ENCODE measurements at places on chromosomes 13 and 19. TPM values are rescaled to one million over a fixed set of nuclear protein-coding genes. Genes with fewer than 3 reads are reported as not detected.

GRCh38 chr13:77114271-77114670, 87.3 kb upstream of the FBXL3 start:
- no peak overlapping the region for H3K27ac ChIP-seq
- DNase-seq, result no peak
- H3K36me3 ChIP-seq, result no peaks in the 10 kb centered on the region
- H3K4me3 ChIP-seq, result no peak overlapping the region
- peaks cover 10% of the 10 kb centered on the region for H3K4me1 ChIP-seq
- H3K27me3 ChIP-seq, result no peaks in the 10 kb centered on the region

DNA sequence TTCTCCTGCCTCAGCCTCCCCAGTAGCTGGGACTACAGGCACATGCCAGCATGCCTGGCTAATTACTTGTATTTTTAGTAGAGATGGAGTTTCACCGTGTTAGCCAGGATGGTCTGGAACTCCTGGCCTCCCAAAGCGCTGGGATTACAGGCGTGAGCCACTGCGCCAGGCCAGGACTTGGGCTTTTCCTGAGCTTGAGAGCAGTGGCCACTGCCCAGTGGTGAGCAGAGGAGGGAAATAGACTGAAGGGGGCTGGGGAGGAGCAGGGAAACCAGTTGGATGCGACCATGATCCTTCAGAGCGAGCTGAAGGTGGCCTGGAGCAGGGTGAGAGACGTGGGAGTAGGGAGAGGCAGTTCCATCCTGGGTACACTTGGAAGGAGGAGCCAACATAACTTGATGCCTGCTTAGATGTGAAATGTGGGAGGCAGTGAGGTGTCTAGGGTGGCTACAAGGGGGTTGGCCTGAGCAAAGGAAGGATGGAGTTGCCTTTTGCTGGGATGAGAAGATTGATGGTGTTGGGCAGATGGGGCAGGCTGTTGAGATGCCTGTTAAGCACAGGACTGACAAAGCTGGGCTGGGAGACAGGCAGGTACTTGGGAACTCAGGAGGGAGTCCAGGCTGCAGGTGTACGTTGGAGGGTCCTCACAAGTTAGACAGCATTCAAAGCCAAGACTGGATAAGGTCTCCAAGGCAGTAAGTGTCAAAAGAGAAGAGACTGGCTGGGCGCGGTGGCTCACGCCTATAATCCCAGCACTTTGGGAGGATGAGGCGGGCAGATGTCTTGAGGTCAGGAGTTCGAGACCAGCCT, 31.8 kb downstream of the KCTD15 start:
- H3K27ac ChIP-seq, result no peak overlapping the region
- H3K4me3 ChIP-seq, result no peak overlapping the region
- DNase-seq, result no peak
- H3K27me3 ChIP-seq, result no peaks in the 10 kb centered on the region
- H3K4me1 ChIP-seq, result no peaks in the 10 kb centered on the region

- H3K27me3 ChIP-seq, result no peaks in the 10 kb centered on the region
- no peak overlapping the region for H3K27ac ChIP-seq
- DNase-seq, result no peak
- peaks cover 9% of the 10 kb centered on the region for H3K36me3 ChIP-seq
These were observed 56.8 kb upstream of the GPR183 start for GRCh38 chr13:99363949-99364348.

- H3K4me3 ChIP-seq, result no peak overlapping the region
- H3K4me1 ChIP-seq, result peaks cover 2% of the 10 kb centered on the region
- no peaks in the 10 kb centered on the region for H3K36me3 ChIP-seq
- no peak overlapping the region for H3K27ac ChIP-seq
These were observed 27.1 kb downstream of the ACTN4 start for GRCh38 chr19:38674388-38675171.

- no peak overlapping the region for H3K27ac ChIP-seq
- H3K27me3 ChIP-seq, result no peaks in the 10 kb centered on the region
- no peak overlapping the region for H3K4me3 ChIP-seq
These were observed 35.5 kb downstream of the TMED1 start for GRCh38 chr19:10800488-10800887.

- H3K27me3 ChIP-seq, result no peaks in the 10 kb centered on the region
- H3K27ac ChIP-seq, result no peak overlapping the region
- H3K4me1 ChIP-seq, result peaks cover 5% of the 10 kb centered on the region
- no peak overlapping the region for H3K4me3 ChIP-seq
These were observed 183.3 kb downstream of the KCNRG start for GRCh38 chr13:50198508-50198907.

The PRR36 gene
- total RNA-seq, result 0.07 TPM

DNA sequence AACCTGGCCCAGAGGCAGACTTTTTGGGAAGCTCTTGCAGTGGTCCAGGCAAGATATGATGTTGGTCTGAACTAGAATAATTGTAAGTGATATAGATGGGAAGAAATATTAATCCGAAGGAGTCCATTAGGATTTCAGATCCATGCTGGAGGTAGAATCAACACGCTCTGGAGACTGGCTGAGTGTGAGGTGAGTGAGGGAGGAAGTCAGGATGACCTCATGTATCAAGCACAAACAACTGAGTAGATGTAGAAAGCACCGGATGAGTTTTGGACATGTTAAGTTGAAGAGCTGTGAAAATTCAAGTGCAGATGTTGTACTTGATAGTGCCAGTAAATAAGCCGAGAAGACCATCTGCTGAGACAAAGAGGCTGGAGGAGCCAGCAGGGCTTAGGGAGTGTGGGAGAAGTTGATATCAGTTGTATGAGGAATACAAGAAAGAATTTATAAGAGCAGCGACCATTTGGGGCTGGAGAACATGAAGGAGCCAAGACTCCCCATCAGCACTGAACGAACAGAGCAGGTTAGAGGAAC, 5.3 kb upstream of the CNMD start:
- H3K4me3 ChIP-seq, result no peak overlapping the region
- no peaks in the 10 kb centered on the region for H3K36me3 ChIP-seq

GRCh38 chr19:52070496-52070895, 21.9 kb upstream of the ZNF432 start:
- H3K4me1 ChIP-seq, result no peaks in the 10 kb centered on the region
- no peaks in the 10 kb centered on the region for H3K27me3 ChIP-seq
- H3K36me3 ChIP-seq, result peaks cover 47% of the 10 kb centered on the region
- no peak overlapping the region for H3K27ac ChIP-seq

The NLRP7 gene
- total RNA-seq, result not detected

- H3K27ac ChIP-seq, result no peak overlapping the region
- DNase-seq, result no peak
- peaks cover 6% of the 10 kb centered on the region for H3K27me3 ChIP-seq
- H3K36me3 ChIP-seq, result no peaks in the 10 kb centered on the region
These were observed 25.1 kb downstream of the RFX1 start for GRCh38 chr19:13981021-13981420.

The ADGRE3 gene
- total RNA-seq, result not detected

- no peaks in the 10 kb centered on the region for H3K4me1 ChIP-seq
- no peak for DNase-seq
- H3K36me3 ChIP-seq, result no peaks in the 10 kb centered on the region
These were observed 108.2 kb downstream of the EDNRB start for GRCh38 chr13:77810430-77810829.

- H3K27ac ChIP-seq, result no peak overlapping the region
- H3K4me3 ChIP-seq, result no peak overlapping the region
- H3K27me3 ChIP-seq, result peaks cover 19% of the 10 kb centered on the region
- peak; percentile 72 for DNase-seq
These were observed 5.2 kb upstream of the REXO1 start for GRCh38 chr19:1853295-1854038.

The LILRB5 gene
- total RNA-seq, result not detected

The XAB2 gene
- total RNA-seq, result 51.4 TPM

- peaks cover 7% of the 10 kb centered on the region for H3K4me1 ChIP-seq
- no peaks in the 10 kb centered on the region for H3K36me3 ChIP-seq
- no peak for DNase-seq
- no peak overlapping the region for H3K4me3 ChIP-seq
These were observed 314.2 kb downstream of the DLEU7 start for GRCh38 chr13:50529154-50529882.

- DNase-seq, result peak; percentile 44
- H3K36me3 ChIP-seq, result no peaks in the 10 kb centered on the region
- H3K27me3 ChIP-seq, result no peaks in the 10 kb centered on the region
These were observed 251.3 kb upstream of the ATXN8OS start for GRCh38 chr13:69856331-69856730.

- no peak for DNase-seq
- peaks cover 23% of the 10 kb centered on the region for H3K4me1 ChIP-seq
- no peak overlapping the region for H3K27ac ChIP-seq
- no peaks in the 10 kb centered on the region for H3K36me3 ChIP-seq
These were observed 196.9 kb downstream of the KATNAL1 start for GRCh38 chr13:30110301-30111070.

DNA sequence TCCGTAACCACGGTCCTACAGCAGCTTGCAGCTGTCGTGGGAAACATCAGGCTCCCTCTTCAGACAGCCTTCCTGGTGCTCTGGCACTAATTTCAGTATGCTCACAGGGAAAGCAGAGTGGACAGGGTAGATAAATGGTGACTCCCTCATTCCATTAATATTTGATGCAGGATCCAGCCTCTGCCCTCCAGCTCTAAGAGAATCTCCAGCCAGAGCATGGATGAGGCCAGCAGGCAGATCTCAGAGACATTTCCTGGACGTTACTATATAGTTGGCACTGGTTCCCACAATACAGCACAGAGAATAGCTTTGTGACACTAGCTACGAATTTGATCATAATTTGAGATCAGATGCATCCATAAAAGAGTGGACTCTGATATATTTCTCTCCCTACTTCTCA, 341.4 kb downstream of the LIG4 start:
- H3K27ac ChIP-seq, result no peak overlapping the region
- no peak overlapping the region for H3K4me3 ChIP-seq
- H3K4me1 ChIP-seq, result peaks cover 3% of the 10 kb centered on the region

DNA sequence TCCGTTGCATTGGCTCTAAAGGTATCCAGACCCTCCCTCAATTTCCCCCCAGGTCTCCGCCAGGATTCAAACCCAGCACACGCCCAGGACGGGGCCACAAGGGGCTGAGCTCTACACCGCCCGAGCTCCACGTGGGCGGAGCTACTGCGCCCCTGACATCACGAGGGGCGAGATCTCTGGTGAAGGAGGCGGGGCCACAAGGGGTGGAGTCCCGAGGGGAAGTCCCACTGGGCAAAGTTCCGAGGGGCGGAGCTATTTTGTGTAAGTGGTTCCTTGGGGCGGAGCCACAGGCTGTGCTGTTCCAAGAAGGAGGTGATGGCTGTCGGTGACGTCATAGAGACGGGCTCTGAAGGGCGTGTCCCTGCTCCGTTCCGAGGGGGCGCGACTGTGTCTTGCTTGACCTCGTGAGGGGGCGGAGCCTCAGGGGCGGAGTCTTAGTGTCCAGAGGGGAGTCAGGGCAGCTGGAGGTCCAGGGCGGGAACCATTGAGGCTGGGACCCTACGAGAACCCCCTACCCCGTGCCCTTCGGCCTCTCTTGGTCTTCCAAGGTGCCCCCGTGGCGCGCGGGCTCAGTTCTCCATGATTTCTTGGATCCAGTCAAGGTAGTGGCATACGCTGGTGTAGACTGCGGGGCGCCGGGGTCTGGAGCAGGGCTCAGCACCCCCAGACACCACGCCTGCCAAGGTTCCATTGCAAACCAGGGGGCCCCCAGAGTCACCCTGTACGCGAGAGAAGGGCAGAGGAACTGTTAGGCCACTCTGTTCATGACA, 1.3 kb upstream of the KLK8 start:
- H3K36me3 ChIP-seq, result no peaks in the 10 kb centered on the region
- H3K27ac ChIP-seq, result no peak overlapping the region
- H3K4me3 ChIP-seq, result no peak overlapping the region
- peaks cover 33% of the 10 kb centered on the region for H3K27me3 ChIP-seq

The PRTN3 gene
- total RNA-seq, result not detected

The OR10H1 gene
- not detected for total RNA-seq

DNA sequence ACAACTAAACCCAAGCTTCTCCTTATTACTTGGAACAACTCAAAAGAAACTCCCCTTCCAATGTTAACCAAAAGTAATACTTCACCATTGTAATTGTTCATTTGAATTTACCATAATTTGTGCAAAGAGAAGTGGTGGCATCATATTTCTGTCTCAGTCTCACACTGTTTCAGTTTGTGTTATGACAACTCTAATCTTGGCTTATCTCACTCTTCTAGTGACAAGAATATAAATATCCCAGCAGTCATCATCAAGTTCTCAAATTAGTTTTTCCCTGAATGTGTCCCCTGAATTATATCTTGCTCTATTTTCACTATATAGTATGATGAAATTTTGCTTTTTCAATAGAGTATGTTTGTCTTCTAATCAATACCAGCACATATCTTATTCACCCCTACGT, 681.4 kb upstream of the PRR20A start:
- no peaks in the 10 kb centered on the region for H3K27me3 ChIP-seq
- no peaks in the 10 kb centered on the region for H3K4me1 ChIP-seq
- H3K4me3 ChIP-seq, result no peak overlapping the region
- H3K27ac ChIP-seq, result no peak overlapping the region

DNA sequence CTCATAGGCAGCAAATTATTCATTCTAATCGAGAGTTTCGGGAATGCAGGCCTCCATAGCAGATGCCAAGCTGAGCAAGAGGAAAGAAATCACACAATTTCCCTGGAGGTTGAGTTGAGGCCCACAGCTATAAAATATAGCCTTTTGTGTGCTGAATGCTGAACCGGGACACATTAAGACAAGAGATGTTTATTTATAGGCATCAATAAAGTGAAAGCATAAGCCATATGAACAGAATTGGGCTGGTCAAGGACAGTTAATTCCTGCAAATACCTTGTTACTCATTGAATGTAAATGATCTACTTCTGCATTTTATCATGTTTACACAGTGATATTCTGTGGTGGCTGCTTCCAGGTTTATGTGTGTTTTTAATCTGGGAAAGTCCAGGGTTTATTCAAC, 461.7 kb downstream of the KLF12 start:
- H3K4me1 ChIP-seq, result no peaks in the 10 kb centered on the region
- H3K27ac ChIP-seq, result no peak overlapping the region
- H3K4me3 ChIP-seq, result no peak overlapping the region
- no peaks in the 10 kb centered on the region for H3K36me3 ChIP-seq
- H3K27me3 ChIP-seq, result no peaks in the 10 kb centered on the region

GRCh38 chr19:47419030-47419783, at the start of gene MEIS3:
Gene MEIS3 (minus strand): TSS chr19:47419527. CDS start chr19:47419081, 446 bp downstream.
- peak; percentile 74 for DNase-seq
- peaks cover 64% of the 10 kb centered on the region for H3K27me3 ChIP-seq
- H3K36me3 ChIP-seq, result no peaks in the 10 kb centered on the region
- peak within 1 kb of the TSS; percentile 57 for H3K4me3 ChIP-seq
- H3K27ac ChIP-seq, result no peak within 1 kb of the TSS

The BRSK1 gene
- 24.1 TPM for total RNA-seq

GRCh38 chr13:30576528-30576927, 41.2 kb upstream of the USPL1 start:
- no peaks in the 10 kb centered on the region for H3K4me1 ChIP-seq
- no peak for DNase-seq
- H3K36me3 ChIP-seq, result no peaks in the 10 kb centered on the region

- H3K27ac ChIP-seq, result no peak overlapping the region
- H3K36me3 ChIP-seq, result no peaks in the 10 kb centered on the region
- no peaks in the 10 kb centered on the region for H3K4me1 ChIP-seq
- DNase-seq, result no peak
- H3K4me3 ChIP-seq, result no peak overlapping the region
These were observed 161.6 kb downstream of the FLT1 start for GRCh38 chr13:28333204-28333881.

- no peaks in the 10 kb centered on the region for H3K27me3 ChIP-seq
- H3K27ac ChIP-seq, result no peak overlapping the region
- peaks cover 26% of the 10 kb centered on the region for H3K4me1 ChIP-seq
- no peaks in the 10 kb centered on the region for H3K36me3 ChIP-seq
These were observed 5.6 kb upstream of the AMH start for GRCh38 chr19:2243274-2244124.
